Natural killer cell (primary cell): ENCODE measurements at places on chromosomes 4 and X. TPM values are rescaled to one million over a fixed set of nuclear protein-coding genes. Genes with fewer than 3 reads are reported as not detected.

- no peak overlapping the region for H3K4me3 ChIP-seq
- peaks cover 5% of the 10 kb centered on the region for H3K4me1 ChIP-seq
- no peak overlapping the region for H3K27ac ChIP-seq
- no peak for DNase-seq
- no peaks in the 10 kb centered on the region for H3K27me3 ChIP-seq
Measured at GRCh38 chrX:12794654-12795053, 3.4 kb downstream of the PRPS2 start.

DNA sequence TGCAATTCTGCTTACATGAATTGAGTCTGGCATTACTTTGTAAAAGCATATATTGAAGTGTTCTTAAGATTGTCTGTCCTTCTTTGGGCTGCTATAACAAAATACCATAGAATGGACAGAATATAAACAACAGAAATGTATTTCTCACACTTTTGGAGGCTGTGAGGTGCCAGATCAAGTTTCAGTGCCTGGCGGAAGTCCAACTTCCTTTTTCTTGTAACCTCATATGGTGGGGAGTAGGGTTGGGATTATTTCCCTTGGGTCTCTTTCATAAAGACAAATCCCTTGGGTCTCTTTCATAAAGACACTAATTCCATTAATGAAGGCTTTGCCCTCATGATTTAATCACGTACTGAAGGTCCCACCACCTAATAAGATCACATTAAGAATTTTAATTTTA is 199.3 kb upstream of the GRID2 start:
- no peak overlapping the region for H3K27ac ChIP-seq
- H3K4me1 ChIP-seq, result no peaks in the 10 kb centered on the region
- no peak for DNase-seq
- H3K4me3 ChIP-seq, result no peak overlapping the region

GRCh38 chr4:147683188-147683591 is 773 bp downstream of the PRMT9 start:
- H3K4me3 ChIP-seq, result peak overlapping the region; percentile 89
- peak overlapping the region; percentile 90 for H3K27ac ChIP-seq
- H3K4me1 ChIP-seq, result peaks cover 5% of the 10 kb centered on the region

GRCh38 chrX:120419463-120419862 is 49.6 kb downstream of the LAMP2 start:
- no peak overlapping the region for H3K4me3 ChIP-seq
- DNase-seq, result peak; percentile 40
- no peaks in the 10 kb centered on the region for H3K36me3 ChIP-seq
- H3K27ac ChIP-seq, result peak overlapping the region; percentile 50

The NPFFR2 gene
- total RNA-seq, result not detected

DNA sequence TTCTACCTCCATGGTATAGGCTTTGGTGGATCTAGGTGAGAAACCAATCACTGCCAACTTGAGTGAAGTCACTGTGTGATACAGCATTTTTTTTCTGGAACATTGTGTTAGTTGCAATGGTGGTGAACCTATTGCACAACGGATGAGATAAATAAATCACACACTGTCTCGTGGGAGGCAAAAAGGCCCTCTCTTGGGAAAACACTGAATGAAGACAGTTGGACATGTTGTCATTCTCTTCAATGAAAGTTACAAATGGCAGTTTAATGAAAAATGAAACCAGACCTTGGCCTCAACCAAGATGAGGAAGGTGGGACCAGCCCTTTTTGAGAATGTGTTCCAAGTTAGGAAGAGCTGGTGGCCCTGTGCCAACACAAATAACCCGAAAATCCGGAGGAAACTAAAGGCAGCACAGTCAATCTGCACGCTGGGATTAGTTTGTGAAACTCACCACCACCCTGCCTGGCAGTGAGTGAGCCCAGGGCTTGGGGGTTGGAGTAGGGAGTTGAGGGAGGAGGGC is 5.4 kb upstream of the ADGRG2 start:
- H3K36me3 ChIP-seq, result no peaks in the 10 kb centered on the region
- H3K4me1 ChIP-seq, result no peaks in the 10 kb centered on the region
- H3K27me3 ChIP-seq, result peaks cover 5% of the 10 kb centered on the region
- H3K27ac ChIP-seq, result no peak overlapping the region

DNA sequence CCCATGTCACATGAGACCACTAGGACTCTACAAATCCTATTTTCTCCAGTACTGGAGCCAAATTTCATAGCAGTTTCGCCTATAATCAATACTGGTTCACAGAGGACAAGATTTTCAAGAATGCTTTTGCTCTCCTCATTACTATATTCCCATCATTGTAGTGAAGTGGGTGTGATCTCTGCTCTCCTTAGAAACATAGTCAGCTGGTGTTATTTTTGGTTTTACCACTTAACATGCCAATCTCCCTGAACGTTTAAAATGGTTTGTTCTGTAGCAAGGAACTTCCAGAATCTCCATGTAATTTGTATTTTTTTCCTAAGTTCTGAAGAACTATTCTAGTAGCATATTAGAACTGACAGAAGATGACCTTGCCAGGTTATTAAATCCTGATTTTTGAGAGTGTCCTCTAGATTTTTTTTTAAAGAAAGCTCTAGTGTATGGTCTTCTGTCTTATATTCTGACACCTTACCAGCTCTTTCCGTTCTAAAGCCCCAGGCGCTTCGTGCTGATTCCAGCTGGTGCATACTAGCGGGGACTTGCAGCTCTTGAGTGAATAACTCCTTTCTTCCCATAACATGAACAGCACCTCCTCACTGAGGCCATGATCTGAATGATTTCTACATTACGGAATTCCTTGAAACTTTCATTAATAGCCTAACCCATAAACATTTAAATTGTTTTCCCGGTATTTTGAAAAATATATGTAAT is 1372.9 kb downstream of the TECRL start:
- no peak overlapping the region for H3K27ac ChIP-seq
- no peak overlapping the region for H3K4me3 ChIP-seq
- no peaks in the 10 kb centered on the region for H3K36me3 ChIP-seq
- no peaks in the 10 kb centered on the region for H3K27me3 ChIP-seq
- no peaks in the 10 kb centered on the region for H3K4me1 ChIP-seq
- DNase-seq, result no peak

The DCAF12L2 gene
- not detected for total RNA-seq

- peak; percentile 6 for DNase-seq
- no peaks in the 10 kb centered on the region for H3K27me3 ChIP-seq
- H3K4me1 ChIP-seq, result peaks cover 48% of the 10 kb centered on the region
- peak overlapping the region; percentile 35 for H3K4me3 ChIP-seq
Measured at GRCh38 chrX:119759248-119759766, 919 bp downstream of the SOWAHD start.

DNA sequence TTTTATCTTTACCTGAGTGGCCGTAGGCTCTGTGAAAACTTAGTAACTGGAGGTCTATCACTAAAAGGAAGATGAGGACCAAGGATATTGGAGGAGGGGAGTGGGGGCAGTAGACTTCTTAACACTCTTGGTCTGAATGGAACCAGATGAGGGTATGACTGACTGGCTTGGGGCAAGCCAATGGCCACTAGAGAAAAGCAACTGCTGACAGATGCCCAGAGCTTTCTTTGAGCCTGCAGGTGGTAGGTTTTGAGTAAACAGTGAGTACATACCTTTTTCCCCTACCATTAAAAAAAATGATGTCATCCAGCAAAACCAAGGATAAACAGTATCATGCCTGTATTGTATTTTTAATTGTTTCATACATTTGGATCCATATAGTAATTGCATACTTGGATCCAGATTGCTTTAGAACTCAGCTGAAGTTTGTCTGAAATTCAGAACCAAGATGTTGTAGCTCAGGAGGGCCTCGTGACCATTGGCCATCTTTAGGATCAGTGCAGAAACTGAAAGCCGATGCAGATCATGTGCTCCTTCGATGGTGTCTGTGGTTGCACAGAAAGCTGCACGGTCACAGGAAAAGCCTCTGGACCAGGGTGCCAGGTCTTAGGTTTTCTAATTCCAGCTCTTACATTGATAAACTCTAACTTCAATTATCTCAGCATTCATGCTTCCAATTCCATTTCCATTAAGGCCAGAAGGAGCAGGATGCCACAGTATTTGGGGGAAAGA is 131.0 kb downstream of the PDGFRA start:
- DNase-seq, result no peak
- no peaks in the 10 kb centered on the region for H3K36me3 ChIP-seq
- H3K4me3 ChIP-seq, result no peak overlapping the region
- H3K27ac ChIP-seq, result no peak overlapping the region
- no peaks in the 10 kb centered on the region for H3K27me3 ChIP-seq

DNA sequence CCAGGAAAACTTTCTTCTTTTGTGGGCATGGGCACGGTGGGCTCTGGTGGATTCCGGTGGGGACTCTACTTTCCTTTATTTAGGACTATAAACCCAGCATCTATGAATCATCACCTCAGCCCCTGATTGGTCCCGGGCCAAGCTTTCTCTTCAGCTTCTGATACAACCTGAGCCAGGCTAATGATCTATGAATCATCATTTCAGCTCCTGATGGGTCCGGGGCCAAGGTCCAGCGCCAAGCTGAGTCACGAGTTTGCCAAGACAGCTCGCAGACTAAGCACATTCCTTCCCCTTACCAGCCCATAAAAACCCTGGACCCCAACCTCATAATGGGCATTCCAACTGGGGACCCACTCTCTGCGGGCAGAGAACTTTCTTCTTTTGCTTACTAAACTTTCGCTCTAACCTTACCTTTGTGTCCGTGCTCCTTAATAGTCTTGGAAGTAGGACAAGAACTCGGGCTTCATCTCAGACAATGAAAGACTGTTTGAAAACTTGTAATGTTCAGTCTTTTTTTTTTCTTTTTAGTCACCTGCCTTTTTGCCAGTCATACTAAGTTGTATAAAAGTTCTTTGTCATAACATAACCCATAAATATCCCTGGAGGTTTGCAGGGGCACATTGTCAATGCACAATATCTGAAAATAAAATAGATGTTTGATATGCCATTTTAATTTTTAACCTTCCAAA is 904.9 kb upstream of the EPHA5 start:
- H3K27me3 ChIP-seq, result no peaks in the 10 kb centered on the region
- H3K4me3 ChIP-seq, result no peak overlapping the region
- no peak for DNase-seq
- H3K36me3 ChIP-seq, result no peaks in the 10 kb centered on the region
- no peaks in the 10 kb centered on the region for H3K4me1 ChIP-seq
- H3K27ac ChIP-seq, result no peak overlapping the region

DNA sequence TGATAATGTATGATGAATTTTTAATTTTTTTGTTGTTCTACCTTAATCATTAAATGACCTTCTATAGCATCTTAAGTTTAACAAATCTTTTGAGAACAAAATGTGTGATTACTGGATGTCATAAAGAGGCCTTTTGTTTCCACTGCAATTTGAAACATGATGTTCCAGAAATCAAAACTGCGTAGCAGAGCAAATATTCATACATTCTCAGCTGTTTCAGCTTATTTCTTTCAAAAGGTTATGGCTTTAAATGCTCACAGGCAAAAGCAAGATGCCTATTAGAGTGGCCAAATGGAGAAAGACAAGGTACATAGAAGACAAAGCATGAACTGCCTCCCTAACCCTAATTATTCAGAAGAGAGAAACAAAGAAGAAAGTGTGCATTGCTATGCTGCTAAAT is 233.0 kb upstream of the SLC7A11 start:
- H3K27ac ChIP-seq, result no peak overlapping the region
- H3K4me1 ChIP-seq, result no peaks in the 10 kb centered on the region
- no peaks in the 10 kb centered on the region for H3K36me3 ChIP-seq
- no peak for DNase-seq

DNA sequence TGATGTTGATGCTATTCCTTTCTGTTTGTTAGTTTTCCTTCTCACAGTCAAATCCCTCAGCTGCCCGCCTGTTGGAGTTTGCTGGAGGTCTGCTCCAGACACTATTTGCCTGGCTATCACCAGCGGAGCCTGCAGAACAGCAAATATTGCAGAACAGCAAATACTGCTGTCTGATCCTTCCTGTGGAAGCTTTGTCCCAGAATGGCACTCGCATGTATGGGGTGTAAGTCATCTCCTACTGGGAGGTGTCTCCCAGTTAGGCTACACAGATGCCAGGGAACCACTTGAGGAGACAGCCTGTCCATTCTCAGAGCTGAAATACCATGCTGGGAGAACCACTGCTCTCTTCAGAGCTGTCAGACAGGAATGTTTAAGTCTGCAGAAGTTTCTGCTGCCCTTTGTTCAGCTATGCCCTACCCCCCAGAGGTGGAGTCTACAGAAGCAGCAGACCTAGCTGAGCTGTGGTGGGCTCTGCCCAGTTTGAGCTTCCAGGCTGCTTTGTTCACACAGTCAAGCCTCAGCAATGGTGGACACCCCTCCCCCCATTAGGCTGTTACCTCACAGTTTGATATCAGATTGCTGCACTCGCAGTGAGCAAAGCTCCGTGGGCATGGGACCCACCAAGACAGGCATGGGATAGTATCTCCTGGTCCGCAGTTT is 74.9 kb downstream of the SPIN3 start:
- no peaks in the 10 kb centered on the region for H3K4me1 ChIP-seq
- no peak for DNase-seq
- no peak overlapping the region for H3K27ac ChIP-seq
- H3K4me3 ChIP-seq, result no peak overlapping the region
- H3K27me3 ChIP-seq, result no peaks in the 10 kb centered on the region
- H3K36me3 ChIP-seq, result no peaks in the 10 kb centered on the region

- H3K4me3 ChIP-seq, result no peak overlapping the region
- H3K36me3 ChIP-seq, result no peaks in the 10 kb centered on the region
- no peak for DNase-seq
- H3K27ac ChIP-seq, result no peak overlapping the region
- no peaks in the 10 kb centered on the region for H3K27me3 ChIP-seq
Measured at GRCh38 chr4:14176613-14177012, 549.1 kb upstream of the BOD1L1 start.

DNA sequence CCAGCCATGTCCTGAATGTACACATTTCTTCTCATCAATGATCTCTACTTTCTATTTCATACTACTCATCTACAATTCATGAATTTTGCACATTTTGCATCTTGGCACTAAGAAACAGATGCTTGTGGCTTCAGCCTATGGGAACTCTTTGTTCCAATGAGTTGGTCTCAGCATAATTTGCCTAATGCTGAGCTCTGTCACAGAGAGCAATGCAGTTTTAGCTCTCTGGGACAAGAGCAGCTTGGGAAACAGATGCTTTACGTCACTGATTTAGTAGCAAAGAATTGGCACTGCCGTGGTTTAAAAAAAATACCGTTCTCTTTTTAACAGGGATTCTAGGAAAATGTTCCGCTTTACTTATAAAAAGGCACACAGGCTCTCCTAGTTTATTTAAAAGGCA is 162.4 kb downstream of the WDFY3 start:
- no peaks in the 10 kb centered on the region for H3K27me3 ChIP-seq
- no peak overlapping the region for H3K4me3 ChIP-seq
- no peaks in the 10 kb centered on the region for H3K36me3 ChIP-seq
- H3K4me1 ChIP-seq, result no peaks in the 10 kb centered on the region
- no peak for DNase-seq

GRCh38 chr4:77028246-77028645 is 47.5 kb downstream of the CCNI start:
- no peak overlapping the region for H3K4me3 ChIP-seq
- no peaks in the 10 kb centered on the region for H3K27me3 ChIP-seq
- DNase-seq, result no peak
- peaks cover 32% of the 10 kb centered on the region for H3K36me3 ChIP-seq
- H3K27ac ChIP-seq, result no peak overlapping the region
- H3K4me1 ChIP-seq, result peaks cover 3% of the 10 kb centered on the region

- no peak overlapping the region for H3K27ac ChIP-seq
- no peaks in the 10 kb centered on the region for H3K36me3 ChIP-seq
- H3K4me1 ChIP-seq, result no peaks in the 10 kb centered on the region
- H3K27me3 ChIP-seq, result no peaks in the 10 kb centered on the region
Measured at GRCh38 chr4:180512801-180513475, 1730.3 kb upstream of the TENM3 start.

The TAF9B gene
- 5.6 TPM for total RNA-seq
